ENCODE measurements at places on chromosomes 7 and 10.

GRCh38 chr10:112302335-112302734 lies 19.1 kb downstream of the TECTB start:
- DNase-seq = no peak

GRCh38 chr7:148672041-148672440 lies 26.7 kb upstream of the CUL1 start:
- DNase-seq = no peak

- peak; percentile 97 for DNase-seq
Observed at GRCh38 chr7:98879198-98879978, 1.1 kb downstream of the TRRAP start.

DNA sequence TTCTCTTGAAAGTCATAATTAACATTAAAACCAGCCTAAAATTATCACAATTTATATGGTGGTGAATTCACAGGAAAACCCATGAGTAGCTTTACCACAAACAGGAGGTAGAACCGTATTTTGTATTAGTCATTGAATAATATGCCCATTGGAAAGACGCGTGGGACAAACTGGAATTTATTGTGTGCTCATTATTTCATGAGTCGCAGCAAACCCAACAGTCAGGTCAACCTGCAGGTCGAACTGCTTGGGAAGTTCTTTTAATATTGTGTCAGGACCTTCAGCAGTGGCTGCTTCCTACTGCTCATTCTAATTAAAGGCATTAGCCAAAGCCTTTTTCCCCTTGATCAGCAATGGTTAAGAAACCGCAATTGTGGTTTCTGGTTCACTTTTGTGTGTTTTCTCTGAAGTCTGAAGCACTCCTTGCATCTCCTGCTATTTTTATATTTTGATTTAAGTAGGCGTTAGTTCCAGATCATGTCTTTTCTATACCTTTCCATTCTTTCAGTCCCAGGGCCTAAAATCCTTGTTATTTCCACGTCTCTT lies 100.1 kb downstream of the RAB11FIP2 start:
- DNase-seq = peak; percentile 51

- peak; percentile 94 for DNase-seq
Observed at GRCh38 chr10:91210435-91210834, 10.0 kb upstream of the PCGF5 start.

GRCh38 chr10:114064151-114065048 lies 20.7 kb downstream of the ADRB1 start:
- no peak for DNase-seq

DNA sequence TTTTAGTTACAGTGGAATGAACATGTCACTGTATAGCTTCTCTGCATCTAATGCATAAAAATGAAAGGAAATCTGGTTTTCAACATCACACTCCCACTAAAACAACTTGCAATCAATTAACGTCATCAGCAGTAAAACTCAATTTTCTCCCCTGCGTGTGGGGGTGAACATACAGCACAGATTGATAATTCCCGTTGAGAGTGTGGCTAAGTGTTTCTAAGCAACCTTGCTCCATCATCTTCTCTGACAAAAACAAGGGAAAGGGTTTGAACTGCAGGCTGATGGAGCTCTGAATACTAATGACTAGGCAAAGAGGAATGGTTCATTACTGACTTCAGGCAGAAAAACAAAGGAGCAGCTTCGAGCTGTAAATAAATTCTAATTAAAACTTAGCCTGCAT lies 238.3 kb downstream of the PARD3 start:
- no peak for DNase-seq

DNA sequence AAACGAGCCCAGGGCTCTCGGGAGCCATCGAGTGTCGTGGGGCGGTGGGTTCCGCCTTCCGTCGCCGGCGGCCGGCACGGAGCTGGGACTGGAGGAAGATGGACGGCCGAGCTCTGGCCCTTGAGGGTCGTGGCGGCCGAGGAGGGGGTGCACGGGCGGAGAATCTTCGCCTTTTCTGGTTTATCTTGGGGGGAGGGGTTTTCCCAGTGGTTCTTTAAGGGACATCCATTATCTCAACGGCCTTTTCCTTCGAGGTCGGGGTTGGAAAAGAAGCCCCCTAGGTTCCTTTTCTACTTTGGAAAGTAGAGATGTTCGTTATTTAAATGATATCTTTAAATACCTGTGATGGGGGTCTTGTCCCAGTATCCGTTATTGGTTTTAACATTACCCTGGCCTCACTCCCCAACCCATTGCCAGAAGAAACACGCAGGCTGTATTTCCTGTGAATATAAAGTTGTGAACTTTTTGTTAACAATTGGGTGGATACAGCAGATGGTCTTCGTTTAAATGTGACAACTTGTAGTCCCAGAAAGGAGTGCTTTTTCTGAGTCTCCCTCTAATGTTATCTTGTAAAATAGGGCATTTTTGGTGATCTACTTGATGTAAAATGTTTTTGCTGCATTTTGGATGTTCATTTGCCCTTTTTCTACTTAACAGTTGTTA lies 765 bp downstream of the CCAR1 start:
- DNase-seq = no peak

- no peak for DNase-seq
Observed at GRCh38 chr10:91162050-91162494, 58.4 kb upstream of the PCGF5 start.

DNA sequence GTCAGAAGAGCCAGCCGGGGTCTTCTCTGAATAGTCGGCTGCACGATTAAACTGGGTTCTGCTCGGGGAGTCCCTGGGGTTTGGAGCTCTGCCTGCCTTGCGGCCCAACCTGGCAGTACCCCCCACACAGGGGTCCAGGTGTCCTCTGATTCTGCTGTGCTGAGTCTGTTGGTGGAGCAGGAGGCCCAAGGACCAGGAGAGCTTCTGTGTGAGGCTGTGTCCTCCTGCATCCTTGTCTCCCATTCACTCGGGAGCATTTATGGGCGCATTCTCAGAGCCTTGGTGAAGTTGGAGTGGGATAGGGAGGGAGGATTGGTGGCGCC lies 14.2 kb downstream of the INPP5A start:
- no peak for DNase-seq

DNA sequence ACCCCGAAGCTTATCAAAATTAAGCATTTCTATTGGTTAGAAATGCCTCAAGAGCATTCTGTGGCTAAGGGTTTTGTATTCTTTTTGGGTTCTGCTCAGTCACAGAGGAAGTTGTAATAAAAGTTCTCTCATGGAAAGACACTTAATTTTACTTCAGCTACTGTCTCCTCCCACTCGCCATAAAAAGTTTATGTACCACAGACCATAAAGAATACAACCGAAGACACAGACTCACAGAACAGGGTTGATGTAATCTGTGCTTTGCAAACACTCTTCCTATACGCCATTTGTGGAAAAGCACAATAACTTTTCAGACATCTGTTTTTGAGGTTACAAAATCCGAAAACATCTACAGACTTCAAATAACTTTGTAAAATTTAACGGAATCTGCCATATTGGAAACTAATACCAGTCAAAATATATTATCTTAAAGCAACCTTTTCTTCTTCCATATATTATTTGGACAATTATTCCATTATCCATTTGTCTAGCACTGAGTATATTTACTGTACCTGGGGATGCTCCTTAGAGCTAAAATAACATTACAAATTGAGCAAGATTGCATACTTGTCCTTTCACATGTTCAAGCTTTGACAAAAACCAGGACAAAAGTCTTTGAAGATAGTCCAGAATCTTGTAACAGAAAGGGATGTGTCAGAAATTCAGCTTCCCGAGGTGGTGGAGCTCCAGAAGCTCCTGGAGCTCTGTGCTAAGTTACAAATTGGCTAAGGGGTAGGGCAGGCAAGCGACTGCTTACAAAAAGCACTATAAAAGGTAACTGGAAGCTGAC lies 219.0 kb upstream of the MEOX2 start:
- no peak for DNase-seq

DNA sequence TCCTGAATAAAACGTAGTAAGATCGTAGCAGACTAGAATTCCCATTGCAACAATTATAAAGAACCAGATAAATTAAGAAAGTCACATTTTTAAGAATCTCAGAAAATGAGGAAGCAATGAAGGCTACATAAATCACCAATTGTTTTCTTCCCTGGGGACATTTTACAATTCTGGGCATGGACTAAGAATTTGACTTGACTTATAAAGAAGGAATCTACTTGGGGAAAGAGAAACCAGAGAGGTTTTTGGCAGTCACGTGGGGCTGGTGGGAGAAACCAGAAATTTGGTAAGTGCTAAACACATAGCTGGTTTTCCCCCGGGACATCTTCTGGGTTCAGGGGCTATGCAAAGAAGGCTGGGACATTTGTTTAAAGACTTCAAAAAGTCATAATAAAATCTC lies 109.8 kb upstream of the IL6 start:
- DNase-seq = no peak

- no peak for DNase-seq
Observed at GRCh38 chr7:32089678-32090077, 19.5 kb upstream of the PDE1C start.

DNA sequence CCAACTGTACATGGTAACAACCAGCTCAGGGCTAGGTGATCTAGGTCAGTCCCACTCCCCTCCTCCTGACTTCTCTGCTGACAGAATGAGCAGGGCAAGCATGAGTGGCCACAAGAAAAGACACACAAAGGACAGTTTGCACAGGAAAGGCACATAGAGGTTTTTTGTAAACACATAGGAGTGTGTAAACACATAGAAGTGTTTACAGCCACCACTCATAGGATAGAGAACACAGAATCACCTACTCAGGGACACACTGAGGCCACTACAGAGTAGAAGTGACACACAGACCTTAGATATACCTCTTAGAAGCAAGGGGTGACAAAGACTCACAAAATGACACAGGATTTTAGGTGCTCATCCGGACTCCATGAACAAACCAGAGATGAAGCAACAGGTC lies 19.0 kb downstream of the NUDCD3 start:
- DNase-seq = no peak

GRCh38 chr7:76133164-76133775 lies 68.4 kb upstream of the SRRM3 start:
- no peak for DNase-seq

GRCh38 chr10:124091646-124092249 lies 1.6 kb downstream of the CHST15 start:
- peak; percentile 48 for DNase-seq

- DNase-seq = no peak
Observed at GRCh38 chr7:36929791-36930190, 205.5 kb upstream of the AOAH start.

GRCh38 chr10:65325913-65326312 lies 1599.9 kb upstream of the LRRTM3 start:
- no peak for DNase-seq
